ENCODE measurements at places on chromosomes 4 and X. TPM values are rescaled to one million over a fixed set of nuclear protein-coding genes. Genes with fewer than 3 reads are reported as not detected.

HS3ST1 gene
- not detected for total RNA-seq

GUCY2F gene
- not detected for total RNA-seq

BANK1 gene
- not detected for total RNA-seq

NEIL3 gene
- 4.7 TPM for total RNA-seq

TEX13A gene
- not detected for total RNA-seq

SPIN2A gene
- not detected for total RNA-seq

TMSB15C gene
- total RNA-seq = not detected

DDX53 gene
- not detected for total RNA-seq

DCAF8L2 gene
- total RNA-seq = not detected

GNL3L gene
- total RNA-seq = 18.5 TPM

- no peak for DNase-seq
Measured at GRCh38 chr4:169934794-169935429, 91.3 kb downstream of the MFAP3L start.

- DNase-seq = no peak
Measured at GRCh38 chr4:127113844-127114362, 518.9 kb upstream of the INTU start.

DNA sequence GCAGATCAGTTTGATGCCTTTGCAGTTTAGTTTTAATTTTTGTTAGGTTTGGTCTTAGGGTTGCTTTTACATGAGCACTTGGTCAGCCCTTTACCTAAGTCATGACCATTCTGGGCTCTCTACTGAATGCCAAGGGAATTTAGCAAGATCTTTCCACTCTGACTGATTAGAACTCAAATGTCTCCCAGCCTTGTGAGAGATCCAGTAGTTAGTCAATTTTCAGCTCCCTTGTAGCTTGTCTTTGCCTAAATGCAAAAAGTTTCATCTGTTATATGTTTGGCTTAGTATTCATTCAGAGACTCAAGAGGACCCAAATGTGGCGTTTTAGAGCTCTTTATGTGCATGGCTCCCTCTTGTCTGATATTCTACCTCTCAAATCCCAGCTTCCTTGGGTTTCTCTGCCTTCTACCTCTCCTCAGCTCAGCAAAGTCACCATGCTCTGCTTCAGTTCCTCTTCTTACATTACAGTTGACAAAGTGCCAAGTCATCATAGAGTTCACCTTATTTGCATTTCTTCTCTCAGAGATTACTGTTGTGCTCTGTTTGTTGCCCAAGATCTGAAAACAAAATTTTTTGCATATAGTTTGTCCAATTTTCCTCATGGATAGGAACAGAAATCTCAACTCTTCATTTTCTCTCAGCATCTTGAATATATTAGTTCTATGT lies 17.5 kb upstream of the JAKMIP1 start:
- no peak for DNase-seq

- no peak for DNase-seq
Measured at GRCh38 chr4:26319949-26320537, 771 bp upstream of the RBPJ start.

GRCh38 chr4:31051151-31051550 lies 331.0 kb downstream of the PCDH7 start:
- DNase-seq = no peak

GRCh38 chr4:184612074-184612473 lies 37.2 kb downstream of the CASP3 start:
- DNase-seq = no peak

- no peak for DNase-seq
Measured at GRCh38 chrX:132041015-132041414, 17.9 kb downstream of the STK26 start.

GRCh38 chr4:15331930-15332329 lies 95.9 kb upstream of the C1QTNF7 start:
- no peak for DNase-seq

DNA sequence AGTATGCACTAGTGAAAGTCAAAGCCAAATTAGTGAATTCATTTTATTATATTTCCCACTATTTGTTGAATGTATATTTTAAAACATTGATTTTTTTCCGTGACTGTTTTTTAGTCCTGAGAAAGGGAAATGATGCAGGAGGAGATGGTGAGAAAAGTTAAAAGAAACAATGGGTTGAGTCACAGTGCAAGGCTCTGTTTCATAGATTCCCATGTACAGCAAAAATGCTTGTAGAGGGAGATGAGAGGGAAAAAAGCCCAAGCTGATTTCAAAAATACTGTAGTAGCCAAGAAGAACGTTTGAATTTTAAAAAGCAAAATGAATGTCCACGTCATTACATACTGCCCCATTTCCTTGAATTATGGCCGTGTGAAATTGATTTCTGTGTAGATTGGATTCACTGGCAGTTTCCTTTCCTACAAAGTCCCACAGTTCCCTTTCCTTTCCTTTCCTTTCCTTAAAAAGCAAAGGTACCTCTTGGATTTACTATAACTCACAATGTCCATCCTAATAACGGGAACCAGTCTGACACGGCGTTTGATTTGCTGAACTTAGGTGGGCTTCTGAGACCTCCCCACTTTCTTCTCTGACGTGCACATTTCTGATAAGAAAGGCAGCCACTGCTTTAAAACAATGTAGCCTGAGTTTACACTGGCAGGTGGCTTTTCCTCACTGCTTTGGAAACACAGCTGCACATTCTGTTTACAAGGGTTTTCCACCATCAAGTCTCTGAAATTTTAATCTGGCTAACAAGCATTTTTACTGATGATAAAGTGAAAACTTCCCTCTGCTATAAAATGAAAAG lies 63.7 kb downstream of the SPCS3 start:
- no peak for DNase-seq

DNA sequence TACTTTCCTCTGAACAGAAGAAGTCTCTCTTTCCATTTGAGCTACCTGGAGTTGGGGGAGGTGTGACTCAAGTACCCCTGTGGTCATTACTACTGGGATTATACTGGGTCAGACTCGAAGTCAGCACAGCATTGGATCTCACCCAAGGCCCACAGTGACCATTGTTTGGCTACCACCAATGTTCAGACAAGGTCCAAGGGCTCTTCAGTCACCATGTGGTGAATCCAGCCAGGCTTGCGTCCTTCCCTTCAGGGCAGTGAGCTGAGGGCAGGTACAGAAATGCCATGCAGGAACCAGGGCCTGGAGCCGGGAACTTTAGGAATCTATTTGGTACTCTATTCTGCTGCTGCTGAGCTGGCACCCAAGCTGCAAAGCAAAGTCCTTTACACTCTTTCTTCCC lies 5.5 kb upstream of the SLC4A4 start:
- no peak for DNase-seq

- no peak for DNase-seq
Measured at GRCh38 chr4:182554736-182555135, 311.5 kb downstream of the TENM3 start.

GRCh38 chr4:169225058-169225751 lies 45.6 kb downstream of the SH3RF1 start:
- DNase-seq = no peak

DNA sequence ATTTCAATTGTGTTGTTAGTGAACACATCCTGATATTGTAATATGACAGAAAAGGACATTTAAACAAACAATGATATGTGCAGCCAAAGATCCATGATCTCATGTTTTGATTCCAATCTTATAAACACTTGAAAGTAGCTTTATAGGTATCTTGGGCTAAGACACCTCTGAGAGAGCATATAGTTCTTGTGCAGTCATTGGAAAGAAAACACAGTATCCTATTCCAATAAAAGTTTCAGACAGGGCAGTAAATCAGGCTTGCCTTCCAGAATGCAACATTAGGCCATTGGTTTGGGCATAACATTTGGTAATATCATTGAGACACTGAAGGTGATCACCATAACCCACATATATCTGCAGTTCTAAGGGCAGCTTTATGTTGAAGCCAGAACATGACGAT lies 188.3 kb upstream of the HCCS start:
- DNase-seq = no peak

GRCh38 chrX:70132224-70132623 lies 1.0 kb upstream of the IGBP1 start:
- DNase-seq = peak; percentile 1

DNA sequence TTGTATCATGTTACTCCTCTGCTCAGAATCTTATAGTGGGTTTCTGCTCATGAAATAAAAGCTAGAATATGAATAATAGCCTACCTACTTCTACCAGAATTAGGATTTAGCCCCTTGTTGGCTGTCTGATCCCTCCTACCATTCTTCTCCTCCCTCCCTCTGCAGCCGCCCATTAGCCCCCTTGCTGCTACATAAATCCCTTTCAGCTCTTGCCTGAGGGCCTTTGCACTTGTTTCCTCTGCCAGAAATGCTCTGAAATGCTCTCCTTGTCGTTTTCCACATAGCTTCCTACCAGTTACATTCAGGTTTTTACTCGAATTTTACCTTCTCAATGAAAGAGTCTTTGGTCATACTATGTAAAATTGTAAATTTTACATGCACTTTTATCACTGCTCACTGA lies 159.2 kb downstream of the ADGRL3 start:
- no peak for DNase-seq

GRCh38 chr4:158991534-158992155 lies 111.2 kb upstream of the RAPGEF2 start:
- no peak for DNase-seq

GRCh38 chrX:105063743-105064142 lies 156.8 kb downstream of the TEX13A start:
- no peak for DNase-seq

- no peak for DNase-seq
Measured at GRCh38 chr4:184171011-184171410, 46.7 kb downstream of the ENPP6 start.

DNA sequence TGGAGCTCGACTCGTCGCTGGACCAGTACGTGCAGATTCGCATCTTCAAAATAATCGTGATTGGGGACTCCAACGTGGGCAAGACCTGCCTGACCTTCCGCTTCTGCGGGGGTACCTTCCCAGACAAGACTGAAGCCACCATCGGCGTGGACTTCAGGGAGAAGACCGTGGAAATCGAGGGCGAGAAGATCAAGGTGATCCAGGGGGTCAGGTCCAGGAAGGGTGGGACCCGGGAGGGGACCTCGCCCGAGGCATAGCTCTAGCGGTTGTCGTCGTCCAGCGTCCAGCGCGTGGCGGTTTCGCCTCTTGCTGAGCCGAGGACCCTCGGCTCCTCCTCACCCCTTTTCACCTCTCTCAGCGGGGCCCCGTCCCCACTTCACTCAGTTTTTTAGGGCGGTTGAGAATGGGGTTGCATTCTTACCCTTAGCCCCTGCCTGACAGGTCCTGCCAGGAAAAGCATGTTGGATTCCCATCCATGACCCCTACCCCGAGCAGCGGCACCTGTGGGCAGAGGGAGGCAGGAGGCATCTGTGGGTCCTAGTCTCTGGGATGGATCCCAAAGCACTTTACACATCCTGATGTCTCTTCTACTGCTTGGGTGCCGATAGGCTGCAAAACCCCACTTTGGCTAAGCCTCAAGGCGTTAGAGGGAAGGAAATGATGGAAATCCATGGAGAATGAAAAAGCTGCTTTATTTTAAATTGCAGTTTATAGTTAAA lies 524 bp downstream of the RAB33A start:
- peak; percentile 20 for DNase-seq

DNA sequence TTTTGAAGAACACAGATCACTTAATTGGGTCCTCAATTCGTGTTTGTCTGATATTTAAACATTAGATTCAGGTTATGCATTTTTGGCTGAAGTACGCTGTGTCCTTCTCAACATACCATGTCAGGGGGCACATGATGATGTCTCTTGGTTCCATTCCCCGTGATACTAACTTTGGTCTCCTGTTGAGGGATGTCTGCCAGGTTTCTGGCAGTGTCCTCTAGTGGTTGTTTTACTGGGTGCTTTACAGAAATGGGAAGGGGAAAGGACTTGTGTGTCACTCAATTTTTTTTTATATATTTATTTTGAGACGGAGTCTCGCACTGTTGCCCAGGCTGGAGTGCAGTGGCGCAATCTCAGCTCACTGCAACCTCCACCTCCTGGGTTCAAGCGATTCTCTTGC lies 58.2 kb downstream of the WWC2 start:
- DNase-seq = no peak

DNA sequence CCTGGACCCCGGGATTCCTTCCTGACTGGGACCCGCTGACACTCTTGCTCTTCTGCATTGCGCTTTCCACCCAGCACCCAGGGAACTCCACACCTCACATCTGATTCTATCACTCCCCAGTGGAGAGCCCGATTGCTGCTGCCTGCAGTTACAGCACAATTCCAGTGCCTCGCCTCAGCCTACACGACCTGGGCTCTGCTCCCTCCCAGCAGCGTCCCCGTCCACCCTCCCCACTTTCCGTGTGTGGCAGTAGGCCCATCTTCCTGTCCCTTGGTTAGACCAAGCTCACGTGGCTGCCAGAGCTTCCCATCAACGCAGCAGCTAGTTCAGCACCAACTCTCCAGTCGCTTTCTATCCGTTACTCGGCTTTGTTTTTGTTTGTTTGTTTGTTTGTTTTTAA lies 66.6 kb upstream of the SORBS2 start:
- DNase-seq = no peak

DNA sequence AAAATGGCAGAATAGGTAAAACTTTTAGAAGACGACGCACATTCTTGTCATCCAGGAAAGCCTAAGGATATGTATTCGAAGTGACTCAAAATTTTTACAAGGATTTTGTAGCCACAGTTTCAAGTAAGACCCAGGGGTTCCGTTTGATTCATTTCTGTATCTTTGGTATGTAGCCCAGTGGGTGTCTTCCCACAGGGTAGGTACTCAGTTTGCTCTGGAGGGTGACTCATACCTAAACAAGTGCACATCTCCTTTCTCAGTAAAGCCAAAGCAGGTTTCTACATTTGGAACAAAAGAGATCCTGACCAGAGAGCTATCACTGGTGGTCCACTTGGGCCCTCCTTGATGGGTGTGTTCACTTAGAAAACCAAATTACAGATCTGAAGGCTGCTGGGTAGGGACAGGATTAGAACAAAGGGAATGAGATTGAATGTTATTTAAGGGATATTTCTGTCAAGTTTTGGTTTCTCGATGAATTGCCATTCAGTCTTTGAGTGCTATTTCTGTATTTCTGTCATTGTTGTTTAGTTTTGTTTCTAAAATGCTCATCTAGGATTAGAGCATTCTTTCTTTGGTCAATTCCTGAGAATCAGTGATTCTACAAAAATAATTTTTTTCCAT lies 56.1 kb downstream of the PLS3 start:
- DNase-seq = no peak

DNA sequence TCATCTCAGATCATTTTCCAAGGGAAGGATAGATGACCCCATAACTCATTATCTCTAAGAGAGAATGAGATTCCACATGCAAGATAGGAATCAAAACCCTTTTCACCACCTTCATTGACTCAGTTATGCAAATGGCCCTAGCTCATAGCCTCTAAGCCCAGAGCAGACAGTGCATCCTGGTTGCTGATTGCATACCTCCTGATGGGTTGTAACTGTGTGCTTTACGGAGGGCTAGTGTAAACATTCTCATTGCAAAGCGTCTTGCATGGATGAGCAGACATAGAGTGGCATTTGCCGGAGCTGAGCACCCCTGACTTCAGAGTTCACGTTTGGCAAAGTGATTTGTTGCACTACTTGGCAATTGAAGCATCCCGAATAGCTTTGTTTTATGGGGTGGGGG lies 151.0 kb downstream of the VCX3A start:
- DNase-seq = no peak

DNA sequence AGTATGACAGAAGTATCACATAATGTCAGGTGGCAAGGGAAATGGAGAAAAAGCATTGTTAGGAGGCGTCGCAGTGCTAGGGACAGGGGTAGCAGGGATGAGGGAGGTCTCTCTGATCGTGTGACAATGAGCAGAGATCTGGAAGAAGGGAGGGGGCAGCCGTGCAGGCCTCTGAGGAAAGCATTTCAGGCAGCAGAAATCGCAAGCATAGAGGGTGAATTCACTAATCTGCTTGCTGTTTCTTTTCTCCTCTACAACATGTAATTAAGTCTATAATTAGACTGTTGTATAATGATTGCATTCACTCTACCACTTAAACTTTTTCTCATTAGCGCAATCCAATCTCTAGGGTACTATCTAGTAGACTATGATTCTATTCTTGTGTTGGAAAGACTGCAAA lies 9.1 kb downstream of the CYP4V2 start:
- DNase-seq = no peak

Data from G401 (cell line).